Skin of body (tissue), 3 donors: ENCODE measurements at places on chromosomes 7 and 10. TPM values are rescaled to one million over a fixed set of nuclear protein-coding genes. Genes with fewer than 3 reads are reported as not detected.

Gene NUTM2E
- 0.20 TPM for total RNA-seq

Gene PIK3AP1
- 6.2 TPM for total RNA-seq

Gene ACHE
- 9.8 TPM for total RNA-seq

Gene ZSCAN21
- 8.4 TPM for total RNA-seq

Gene ELOVL3
- 33.1 TPM for total RNA-seq

Gene ATOH7
- not detected for total RNA-seq

Gene IFIT5
- 11.9 TPM for total RNA-seq

Gene IQCE
- 8.0 TPM for total RNA-seq

Gene RADIL
- 2.2 TPM for total RNA-seq

Gene FEZF1
- not detected for total RNA-seq

Gene FOXP2
- 12.5 TPM for total RNA-seq

Gene AIFM2
- total RNA-seq, result 8.5 TPM

Gene IKZF1
- total RNA-seq, result 6.5 TPM

Gene ZNF438
- 6.6 TPM for total RNA-seq

Gene LRRN3
- total RNA-seq, result 2.5 TPM

Gene ASAH2
- 0.49 TPM for total RNA-seq

Gene MEST
- total RNA-seq, result 357 TPM

Gene ITGA8
- 17.5 TPM for total RNA-seq

Gene COBL
- 11.9 TPM for total RNA-seq

Gene DGKB
- 2.9 TPM for total RNA-seq

Gene NKX1-2
- 0.20 TPM for total RNA-seq

Gene KMT2E
- 127 TPM for total RNA-seq

Gene MYH16
- total RNA-seq, result not detected

Gene HOXA1
- total RNA-seq, result 0.59 TPM

Gene RHEB
- 63.0 TPM for total RNA-seq

Gene ZNF804B
- not detected for total RNA-seq

Gene GSTO2
- total RNA-seq, result 6.3 TPM

Gene GPNMB
- 208 TPM for total RNA-seq

Gene GIMAP8
- total RNA-seq, result 5.4 TPM

Gene IGFBP3
- total RNA-seq, result 211 TPM

Gene MBL2
- total RNA-seq, result not detected

Gene SEMA3E
- total RNA-seq, result 7.5 TPM

Gene JCAD
- 17.2 TPM for total RNA-seq

Gene ZNF273
- 10.7 TPM for total RNA-seq

Gene NPC1L1
- 0.30 TPM for total RNA-seq

Gene TAS2R40
- not detected for total RNA-seq

Gene TLL2
- total RNA-seq, result 0.20 TPM

Gene COL26A1
- 3.5 TPM for total RNA-seq

Gene SPDYE2
- total RNA-seq, result not detected

Gene SLC16A12
- total RNA-seq, result 1.7 TPM

Gene MAPK8
- 51.5 TPM for total RNA-seq

Gene BTBD16
- total RNA-seq, result 1.3 TPM

Gene PPP1R17
- not detected for total RNA-seq

Gene TMEM178B
- total RNA-seq, result 0.49 TPM

Gene CCZ1B
- total RNA-seq, result 55.1 TPM

Gene CABCOCO1
- total RNA-seq, result 2.0 TPM

Gene IFIT1B
- total RNA-seq, result 4.9 TPM

Gene OR2A5
- total RNA-seq, result not detected

Gene UPK3BL2
- 16.2 TPM for total RNA-seq

Gene CNTNAP2
- total RNA-seq, result 1.9 TPM

Gene AS3MT
- total RNA-seq, result 8.9 TPM

Gene C7orf33
- not detected for total RNA-seq

Gene ARMC3
- not detected for total RNA-seq

Gene MEIG1
- total RNA-seq, result not detected

Gene PTEN
- total RNA-seq, result 194 TPM

Gene AMPH
- total RNA-seq, result 3.5 TPM

Gene RHOBTB1
- total RNA-seq, result 22.8 TPM

Gene PON3
- 11.2 TPM for total RNA-seq

Gene RBP3
- total RNA-seq, result not detected

Gene CCDC7
- total RNA-seq, result 43.8 TPM
